ENCODE measurements at places on chromosomes 1 and 21.

GRCh38 chr1:19439464-19440171 is 45.7 kb downstream of the CAPZB start:
- no peak for DNase-seq

DNA sequence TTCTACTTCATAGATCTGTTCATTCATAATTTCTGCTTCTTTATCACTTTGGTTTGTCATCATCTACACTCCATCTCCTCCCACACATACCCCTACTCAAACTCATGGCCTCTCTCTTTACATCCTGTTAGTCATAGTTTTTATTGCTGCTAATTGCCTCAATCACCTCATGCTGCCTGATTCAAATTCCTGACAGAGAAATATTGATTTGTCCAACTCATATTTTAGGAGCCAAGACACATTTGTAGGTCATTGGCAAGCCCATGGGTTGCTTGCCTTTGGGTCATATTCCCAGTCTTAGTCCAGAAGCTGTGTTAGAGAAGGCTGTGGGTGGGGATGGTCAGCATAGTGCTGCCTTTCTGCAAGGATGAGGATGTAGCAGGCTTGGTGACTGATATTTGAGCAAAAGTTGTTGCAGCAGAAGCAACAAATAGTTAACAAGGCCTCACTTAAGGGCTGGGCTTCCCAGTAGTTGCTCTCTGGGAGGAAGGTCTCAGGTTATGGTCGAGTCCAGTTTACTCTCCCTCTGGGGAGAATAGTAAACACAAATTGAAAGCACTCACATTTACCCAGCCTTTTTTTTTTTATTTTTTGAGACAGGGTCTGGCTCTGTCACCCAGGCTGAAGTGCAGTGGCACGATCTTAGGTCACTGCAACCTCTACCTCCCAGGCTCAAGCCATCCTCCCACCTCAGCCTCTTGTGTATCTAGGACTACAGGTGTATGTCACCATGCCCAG is 22.4 kb upstream of the EPS15 start:
- DNase-seq: no peak

DNA sequence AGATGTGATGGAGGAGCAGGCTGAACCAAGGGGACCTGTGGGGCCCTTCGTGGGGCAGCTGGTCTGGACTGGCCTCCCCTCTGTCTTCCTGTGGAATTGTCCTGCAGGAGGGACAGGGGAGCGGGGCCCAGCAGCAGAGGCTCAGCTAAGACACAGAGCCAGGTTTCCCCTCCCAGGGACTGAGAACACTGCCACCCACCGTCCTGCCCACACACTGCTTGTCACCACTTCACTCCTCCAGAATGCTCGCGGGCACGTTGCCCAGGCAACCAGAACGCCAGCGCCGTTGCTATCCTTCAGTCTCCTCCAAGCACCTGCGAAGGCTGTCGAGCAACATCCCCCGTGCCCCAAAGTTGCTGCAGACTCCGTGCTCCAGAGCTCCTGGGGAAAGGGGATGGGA is 46.4 kb downstream of the AJAP1 start:
- no peak for DNase-seq

- DNase-seq: no peak
These were observed 15.1 kb downstream of the CD53 start for GRCh38 chr1:110888049-110888448.

GRCh38 chr1:185645686-185646085 is 88.5 kb upstream of the HMCN1 start:
- DNase-seq: no peak

DNA sequence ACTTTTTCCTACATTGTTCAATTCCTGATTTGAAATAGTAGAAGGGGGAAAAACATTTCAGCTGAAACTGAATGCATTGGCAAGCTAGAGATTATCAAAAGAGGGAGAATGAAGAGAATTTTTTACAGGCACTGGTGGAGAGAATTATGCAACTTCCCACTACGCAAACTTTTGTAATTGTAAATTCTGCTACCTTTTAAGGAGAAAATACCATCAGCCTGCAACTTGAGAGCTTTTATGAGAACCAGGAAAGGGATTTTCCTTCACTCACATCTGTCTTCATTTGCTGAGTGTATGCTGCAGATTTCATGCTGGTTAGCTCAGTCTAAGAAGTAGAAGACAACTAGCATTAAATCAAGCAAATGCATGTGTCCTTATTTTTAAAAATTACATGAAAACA is 43.7 kb downstream of the ADAMTS1 start:
- no peak for DNase-seq

GRCh38 chr21:35197992-35198431 is 148.9 kb upstream of the RUNX1 start:
- DNase-seq: no peak

DNA sequence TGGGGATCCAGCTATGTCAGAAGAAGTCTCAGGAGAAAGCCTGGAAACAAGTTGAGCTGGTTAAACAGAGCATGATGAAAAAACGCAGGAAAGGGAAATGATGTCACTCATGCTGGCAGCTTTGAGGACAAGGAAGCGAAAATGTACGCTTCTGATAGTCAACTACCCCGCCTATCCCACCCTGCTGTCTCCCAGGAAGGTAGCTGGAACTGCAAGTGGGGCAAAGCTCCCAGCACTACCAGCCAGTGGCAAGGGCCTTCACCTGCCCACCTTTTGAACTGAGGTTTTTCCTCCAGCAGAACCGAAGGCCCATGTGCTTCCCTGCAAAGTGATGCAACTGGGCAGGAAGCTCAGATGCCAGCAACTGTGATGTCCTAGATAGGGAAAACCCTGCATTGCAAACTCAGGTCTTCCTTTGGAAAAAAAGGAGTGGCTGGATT is 6.3 kb upstream of the IL20 start:
- no peak for DNase-seq

DNA sequence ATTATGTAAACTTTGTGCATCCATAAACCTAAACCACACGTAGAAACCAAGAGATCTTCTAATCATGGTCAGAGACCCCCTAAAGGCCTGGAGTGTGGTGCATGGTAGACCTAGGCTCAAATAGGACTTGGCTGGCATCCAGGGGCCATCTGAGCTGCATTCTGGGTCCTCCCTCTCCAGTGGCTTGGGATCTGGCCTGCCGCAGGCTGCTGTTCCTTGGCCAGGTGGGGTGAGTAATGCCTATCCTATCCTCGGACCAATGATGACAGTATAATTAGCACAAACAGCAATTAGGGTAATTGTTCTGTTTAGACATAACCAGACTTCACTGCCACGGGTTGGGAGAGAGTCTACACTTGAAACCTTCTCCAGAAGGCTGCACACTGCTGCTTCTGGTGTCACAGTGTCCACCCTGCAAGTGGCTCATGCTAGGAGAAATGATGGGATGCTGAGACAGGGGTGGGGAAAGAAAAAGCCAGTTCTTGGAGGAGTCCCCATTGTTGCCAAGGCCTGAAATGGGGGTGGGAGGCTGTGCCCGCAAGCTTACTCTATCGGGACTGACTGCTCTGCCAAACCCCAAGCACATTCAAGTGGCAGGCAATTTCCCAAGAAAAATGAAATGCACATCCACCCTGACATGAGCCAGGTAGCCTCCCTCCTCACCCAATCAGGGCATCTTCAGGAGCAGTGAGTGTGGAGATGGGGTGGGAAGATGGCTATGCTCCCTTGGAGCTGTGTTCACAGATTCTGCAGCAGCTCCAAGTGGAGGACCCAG is 12.5 kb upstream of the PKP1 start:
- no peak for DNase-seq

DNA sequence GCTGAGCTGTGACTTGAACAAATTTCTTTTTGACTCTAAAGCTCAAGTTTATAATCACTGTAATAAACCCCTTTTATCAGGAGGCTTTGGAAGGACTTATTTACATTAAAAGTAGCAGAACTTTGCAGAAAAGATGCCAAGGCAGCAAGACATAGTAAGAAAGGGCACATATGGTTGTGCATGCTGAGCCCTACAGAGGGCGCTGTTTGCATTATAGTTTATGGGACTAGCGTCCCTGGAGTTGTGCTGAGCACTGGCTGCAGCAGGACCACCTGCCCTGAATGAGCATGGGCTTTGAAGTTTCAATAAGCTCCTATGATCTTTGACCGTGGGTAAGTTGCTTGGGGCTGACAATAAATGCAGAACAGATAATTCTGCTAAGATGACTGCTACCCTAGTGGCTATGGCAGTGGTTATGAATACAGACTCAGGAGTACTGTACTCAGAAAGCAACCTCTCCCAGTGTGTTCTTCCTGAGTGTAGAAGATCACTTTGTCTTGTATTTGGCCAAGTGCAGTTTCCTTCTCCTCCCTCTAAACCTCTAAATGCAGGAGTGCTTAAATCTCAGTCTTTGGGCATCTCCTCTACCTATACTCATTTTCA is 45.4 kb upstream of the USP1 start:
- no peak for DNase-seq

DNA sequence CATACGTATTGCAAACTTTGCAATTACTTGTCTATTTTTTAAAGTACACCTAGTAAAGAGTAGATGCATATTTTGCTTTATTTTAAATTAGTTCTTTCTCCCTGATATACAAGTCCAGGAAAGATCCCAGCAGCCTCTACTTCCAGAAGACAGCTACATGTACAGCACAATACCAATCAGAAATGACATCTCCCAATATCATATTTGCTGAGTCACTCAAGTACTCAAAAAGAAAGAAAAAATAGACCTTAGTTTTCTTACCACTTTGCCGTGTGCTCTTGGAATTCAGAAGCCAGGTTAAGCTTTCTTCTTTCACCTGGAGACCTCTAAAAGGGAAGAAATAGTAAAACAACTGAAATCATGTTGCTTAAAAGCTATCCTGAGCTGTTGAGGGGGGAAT is 412.6 kb upstream of the RUNX1 start:
- DNase-seq: no peak

DNA sequence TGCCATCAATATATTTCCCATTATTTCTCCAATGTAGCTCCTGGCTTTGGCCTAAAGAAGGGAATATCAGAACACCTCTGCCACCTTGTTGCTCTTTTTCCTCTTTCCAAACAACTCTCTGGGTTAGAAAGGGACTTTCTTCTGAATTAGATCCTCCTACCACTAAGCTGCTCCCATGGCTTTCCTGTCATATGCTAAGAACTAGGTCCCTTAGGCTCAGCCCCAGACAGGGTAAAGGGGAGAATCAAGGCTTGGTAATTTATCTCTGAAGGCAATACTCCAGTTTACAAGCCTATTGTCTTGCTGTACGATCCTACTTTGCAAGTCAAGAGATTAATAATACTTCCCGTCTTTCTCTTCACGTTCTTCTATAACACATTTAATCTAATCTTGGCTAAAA is 373.2 kb upstream of the DAB1 start:
- DNase-seq: no peak

DNA sequence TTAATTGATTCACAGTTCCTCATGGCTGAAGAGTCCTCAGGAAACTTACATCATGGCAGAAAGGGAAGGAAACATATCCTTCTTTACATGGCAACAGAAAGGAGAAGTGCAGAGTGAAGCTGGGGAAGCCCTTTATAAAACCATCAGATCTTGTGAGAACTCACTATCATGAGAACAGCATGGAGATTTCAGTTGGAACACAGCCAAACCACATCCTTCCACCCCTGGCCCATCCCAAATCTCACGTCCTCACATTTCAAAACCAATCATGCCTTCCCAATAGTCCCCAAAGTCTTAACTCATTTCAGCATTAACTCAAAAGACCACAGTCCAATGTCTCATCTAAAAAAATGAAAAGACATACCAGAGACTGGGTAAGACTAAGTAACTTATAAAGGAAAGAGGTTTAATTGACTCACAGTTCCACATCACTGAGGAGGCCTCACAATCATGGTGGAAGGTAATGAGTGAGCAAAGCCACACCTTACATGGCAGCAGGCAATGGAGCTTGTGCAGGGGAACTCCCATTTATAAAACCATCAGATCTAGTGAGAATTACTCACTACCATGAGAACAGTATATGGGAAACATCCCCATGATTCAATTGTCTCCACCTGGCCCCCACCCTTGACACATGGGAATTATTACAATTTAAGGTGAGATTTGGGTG is 105.2 kb downstream of the MRPL39 start:
- no peak for DNase-seq

- no peak for DNase-seq
These were observed 25.9 kb upstream of the RCAN1 start for GRCh38 chr21:34640858-34641257.

GRCh38 chr1:107009281-107009680 is 47.2 kb upstream of the PRMT6 start:
- DNase-seq: no peak

DNA sequence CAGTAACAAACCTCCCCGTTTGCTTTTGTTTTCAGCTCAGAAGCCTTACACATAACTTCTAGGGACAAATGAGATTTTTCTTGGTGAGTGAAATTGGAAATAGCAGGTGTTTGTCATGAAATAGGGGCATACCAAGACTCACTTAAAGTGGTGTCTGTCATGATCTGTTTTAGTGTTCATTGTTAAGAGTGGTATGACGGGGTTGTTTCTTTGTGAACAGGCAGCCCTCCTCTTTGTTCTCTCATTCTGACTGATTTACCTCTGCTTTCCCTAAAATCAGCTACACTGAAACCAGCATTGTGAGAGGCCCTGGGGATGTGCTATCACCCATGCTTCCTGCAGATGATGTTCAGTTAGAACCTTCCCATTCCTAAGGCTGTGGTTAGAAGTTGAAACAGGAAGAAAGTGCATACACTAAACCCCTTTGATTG is 2.5 kb upstream of the ERO1B start:
- DNase-seq: no peak

- DNase-seq: no peak
These were observed 54.5 kb upstream of the PPM1J start for GRCh38 chr1:112769611-112770010.

DNA sequence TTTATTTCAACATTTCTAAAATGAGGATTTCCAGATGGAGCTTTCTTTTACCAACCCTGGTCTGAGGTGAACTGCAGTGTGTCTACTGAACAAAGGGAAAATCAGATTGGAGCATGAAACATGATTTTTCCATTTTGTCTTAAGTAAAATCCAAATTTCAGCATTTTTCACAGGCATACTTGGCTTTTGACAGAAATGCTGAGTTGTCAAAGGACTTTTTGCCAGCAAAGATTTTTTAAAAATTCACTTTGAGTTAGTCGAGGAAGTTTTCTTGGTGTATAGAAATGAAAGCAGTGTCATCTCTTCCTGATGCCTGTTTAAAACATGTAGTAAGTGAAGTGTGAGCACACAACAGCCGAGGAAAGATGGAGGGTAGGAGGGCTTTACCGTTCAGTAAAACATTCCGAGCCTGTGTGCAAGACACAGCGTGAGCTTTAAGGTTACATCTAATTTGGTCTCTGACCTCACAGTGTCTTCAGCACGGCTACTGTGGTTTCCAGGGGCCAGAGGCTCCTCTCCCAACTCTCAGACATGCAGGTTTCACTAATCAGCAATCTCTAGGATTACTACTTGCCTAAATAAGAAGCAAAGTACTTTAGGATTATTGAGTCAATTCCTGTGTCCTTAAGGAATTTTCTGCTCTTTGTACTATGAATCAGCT is 45.9 kb downstream of the SAMD13 start:
- DNase-seq: no peak

- DNase-seq: peak; percentile 29
These were observed 30.6 kb upstream of the LCE5A start for GRCh38 chr1:152479792-152480595.

DNA sequence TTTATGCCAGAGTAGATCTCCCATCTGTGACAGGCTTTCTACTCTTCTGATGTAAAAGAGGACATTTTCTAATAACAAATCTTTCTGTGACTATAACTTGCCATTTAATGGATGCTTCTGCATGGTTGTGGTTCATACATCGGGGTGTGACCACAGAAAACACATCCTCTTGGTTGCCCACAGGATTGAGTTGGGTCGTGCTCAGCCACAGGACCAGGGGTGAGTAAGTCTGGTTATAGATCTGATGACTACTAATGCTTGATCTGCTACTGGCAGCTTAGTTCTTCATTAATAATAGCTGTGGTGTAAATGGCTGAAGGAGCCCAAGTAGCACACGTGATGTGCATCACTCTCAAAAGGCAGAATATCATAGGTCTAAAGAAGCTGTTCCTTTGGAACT is 328.2 kb downstream of the RWDD3 start:
- no peak for DNase-seq
